Suppressor macrophage (primary cell): ENCODE measurements at places on chromosomes 13 and 19.

GRCh38 chr13:64510747-64511146 is 2719.4 kb downstream of the PCDH9 start:
- no peak for DNase-seq

DNA sequence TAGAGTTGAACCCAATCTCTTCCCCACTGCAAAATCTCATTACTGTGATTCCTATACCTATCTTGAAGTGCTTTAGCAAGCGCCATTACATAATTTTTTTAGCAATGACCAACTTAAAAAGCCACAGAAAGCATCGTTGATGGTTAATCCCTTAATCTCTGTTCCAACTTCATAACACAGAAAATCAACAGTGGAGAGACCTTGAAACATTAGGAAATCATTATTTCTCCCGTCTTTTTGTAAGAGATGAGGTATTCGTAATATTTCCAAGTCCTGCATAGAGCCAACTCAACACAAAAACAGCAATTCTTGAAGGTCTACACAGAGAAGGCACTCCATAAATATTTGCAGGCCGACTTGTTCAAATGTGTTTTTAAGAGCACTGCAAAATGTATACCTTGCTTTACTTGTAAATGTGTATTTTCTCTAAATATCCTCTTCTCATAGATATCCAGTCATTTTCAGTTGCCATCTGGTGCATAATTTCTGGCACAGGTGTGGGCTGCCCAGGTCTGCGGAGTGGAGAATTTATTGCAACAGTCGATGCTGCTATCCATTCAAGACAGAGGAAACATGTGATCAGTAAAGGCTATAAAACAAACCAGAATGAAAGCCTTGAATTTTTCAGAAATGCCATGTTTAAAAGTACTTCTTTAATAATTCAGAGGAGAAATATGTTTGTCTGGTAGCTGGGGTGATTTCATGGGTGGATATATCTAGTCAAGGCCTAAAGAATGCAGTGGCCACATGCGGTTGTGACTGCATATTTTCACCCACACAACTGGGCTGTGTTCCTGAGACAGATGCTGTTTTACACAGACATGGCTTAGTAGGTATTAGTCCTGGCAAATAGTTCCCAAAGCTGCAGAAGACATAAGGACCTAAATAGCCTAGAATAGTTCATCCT is 234.3 kb upstream of the STARD13 start:
- DNase-seq, result no peak

GRCh38 chr19:996051-996838 is 4.0 kb upstream of the GRIN3B start:
- no peak for DNase-seq

GRCh38 chr13:25707726-25708125 is 336.0 kb downstream of the ATP8A2 start:
- no peak for DNase-seq
